ENCODE measurements at places on chromosomes 1 and 21.

- no peak for DNase-seq
Observed at GRCh38 chr1:210900820-210901219, 233.1 kb downstream of the KCNH1 start.

DNA sequence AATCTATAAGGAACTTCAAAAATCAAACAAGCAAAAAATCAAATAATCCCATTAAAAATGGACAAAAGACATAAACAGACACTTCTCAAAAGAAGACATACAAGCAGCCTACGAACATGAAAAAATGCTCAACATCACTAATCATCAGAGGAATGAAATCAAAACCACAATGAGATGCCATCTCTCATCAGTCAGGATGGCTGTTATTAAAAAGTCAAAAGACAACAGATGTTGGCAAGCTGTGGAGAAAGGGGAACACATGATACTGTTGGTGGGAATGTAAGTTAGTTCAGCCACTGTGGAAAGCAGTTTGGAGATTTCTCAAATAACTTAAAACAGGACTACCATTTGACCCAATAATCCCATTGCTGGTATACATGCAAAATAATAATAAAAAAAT lies 226.4 kb downstream of the S1PR1 start:
- DNase-seq: no peak

GRCh38 chr1:53291574-53291973 lies 36.3 kb downstream of the LRP8 start:
- no peak for DNase-seq

GRCh38 chr1:20725189-20726117 lies 7.0 kb downstream of the SH2D5 start:
- DNase-seq: no peak

DNA sequence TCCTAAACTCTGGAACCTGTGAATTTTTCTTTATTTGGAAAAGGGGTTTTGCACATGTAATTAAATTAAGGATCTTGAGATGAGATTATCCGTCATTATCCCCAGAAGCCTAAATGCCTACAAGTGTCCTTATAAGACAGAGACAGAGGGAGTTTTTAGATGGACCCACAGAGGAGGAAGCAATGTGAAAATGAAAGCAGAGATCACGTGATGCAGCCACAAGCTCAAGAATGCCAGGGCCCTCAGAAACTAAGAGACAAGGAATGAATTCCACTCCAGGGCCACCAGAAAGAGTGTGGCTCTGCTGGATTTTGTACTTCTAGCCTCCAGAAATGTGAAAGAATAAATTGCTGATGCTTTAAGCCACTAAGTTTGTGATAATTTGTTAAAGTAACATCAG lies 183.6 kb upstream of the UBE2U start:
- peak; percentile 11 for DNase-seq

- no peak for DNase-seq
Observed at GRCh38 chr1:54774820-54775498, 10.6 kb upstream of the PARS2 start.

DNA sequence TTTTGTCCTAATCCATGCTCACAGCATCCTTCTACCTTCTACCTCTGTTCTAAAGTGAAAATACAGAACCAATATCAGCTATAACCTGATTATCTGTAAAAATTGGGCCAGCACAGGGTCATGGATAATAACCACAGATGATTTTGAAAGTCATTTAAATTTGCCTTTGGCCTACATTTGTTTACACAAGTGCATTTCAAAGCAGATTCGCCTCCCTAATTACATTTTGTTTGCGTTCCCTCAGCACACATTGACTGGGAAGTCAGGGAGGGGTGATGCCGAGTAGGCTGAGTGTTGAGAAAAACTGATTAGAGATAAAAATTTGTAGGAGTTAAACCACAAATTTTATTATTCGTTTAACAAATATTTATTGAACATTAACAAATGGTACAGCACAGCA lies 19.2 kb upstream of the RGS8 start:
- no peak for DNase-seq

- DNase-seq: no peak
Observed at GRCh38 chr1:92833840-92834239, 2.0 kb downstream of the RPL5 start.

- DNase-seq: no peak
Observed at GRCh38 chr1:153769221-153769620, 6.0 kb upstream of the SLC27A3 start.

DNA sequence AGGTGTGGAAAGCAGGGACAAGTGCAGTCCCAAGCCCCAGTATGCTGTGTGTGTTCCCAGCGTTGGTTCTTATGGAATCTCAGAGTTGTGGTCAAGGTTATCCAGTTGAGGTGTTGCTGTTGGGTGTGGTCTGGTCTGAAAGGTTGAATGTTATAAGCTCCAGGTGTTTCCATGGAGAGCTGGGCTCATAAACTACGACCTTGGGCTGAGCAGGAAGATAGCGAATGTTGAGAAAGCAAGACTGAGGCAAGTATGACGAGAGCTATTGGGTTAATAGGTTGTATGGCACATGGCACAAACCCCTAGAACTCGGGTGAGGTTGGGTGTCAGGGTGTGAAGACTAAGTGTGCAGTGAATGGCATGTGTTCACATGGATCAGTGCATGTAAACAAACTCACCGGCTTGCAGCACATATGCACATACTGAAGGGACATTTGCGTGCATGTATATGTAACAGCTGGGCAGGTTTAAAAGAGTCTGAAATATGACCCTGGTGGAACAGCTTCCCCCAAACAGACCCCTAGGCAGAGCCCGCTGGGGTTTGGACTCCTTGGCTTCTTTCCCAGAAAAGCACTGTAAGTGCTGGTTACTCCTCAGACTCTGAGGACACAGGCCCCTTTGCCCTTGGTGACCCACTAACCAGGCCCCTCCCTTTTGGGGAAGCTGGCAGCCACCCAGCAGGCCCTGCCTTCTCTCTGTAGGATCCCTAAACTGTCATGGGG lies 117.5 kb downstream of the NAV1 start:
- DNase-seq: no peak

DNA sequence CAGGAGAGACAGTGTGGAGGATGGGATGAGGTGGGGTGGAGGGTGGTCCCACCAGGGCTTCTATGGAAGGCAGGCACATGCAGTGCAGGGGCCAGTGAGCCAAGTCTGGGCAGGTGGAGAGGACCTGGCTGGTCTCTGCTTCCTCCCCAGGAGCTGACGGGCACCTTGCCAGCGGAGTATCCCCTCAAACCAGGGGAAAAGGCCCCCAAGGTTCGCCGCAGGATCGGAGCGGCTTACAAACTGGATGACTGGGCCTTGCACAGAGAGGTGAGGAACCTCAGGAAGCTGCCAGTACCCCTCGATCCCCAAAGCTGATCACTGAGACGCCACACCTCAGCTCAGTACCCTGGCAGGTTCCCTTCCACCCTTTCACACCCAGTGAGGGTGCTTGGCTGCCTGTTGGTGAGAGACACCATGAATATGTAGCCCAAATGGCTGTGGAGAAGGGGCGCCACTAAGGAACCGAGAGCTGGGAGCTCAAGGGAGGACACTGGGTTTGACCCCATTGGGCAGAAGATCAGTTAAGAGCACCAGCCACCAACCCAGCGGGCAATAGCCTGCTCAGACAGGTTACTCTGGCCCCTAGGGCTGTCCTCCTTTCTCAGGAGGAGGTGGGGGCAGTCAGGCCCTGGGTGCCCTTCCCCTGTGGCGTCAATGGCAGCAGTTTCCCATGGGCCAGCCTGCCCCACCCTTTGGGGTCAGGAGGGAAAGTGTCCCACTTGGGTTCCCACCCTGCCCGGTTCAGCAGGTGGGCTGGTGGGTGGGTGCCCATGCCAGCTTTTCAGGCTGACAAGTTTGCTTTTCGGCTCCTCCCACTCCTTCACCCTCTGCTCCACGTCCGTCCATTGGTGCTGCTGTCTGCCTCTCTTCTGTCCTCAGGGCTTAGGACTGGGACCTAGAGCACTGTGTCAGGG lies 5.5 kb downstream of the INAVA start:
- DNase-seq: no peak

GRCh38 chr1:244349581-244350001 lies 102.1 kb downstream of the ADSS2 start:
- no peak for DNase-seq

DNA sequence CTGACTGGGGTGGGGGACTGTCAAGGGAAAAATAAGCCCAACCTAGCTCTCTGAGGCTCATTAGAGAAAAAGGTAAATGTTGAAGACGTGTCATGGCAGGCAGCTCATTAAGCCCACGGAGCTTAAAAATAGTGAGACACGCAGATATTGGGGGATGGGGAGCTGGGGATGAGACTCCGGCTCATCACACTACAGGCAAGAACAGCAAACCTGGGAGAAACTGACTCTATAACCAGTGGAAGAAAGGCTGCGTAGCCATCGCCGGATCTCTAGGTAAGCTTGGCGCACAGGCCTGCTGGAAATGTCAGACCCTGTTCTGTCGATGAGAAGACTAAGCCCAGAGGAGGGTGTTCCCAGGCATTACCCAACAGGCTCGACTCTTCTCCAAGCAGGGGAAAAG lies 78.0 kb downstream of the SYT2 start:
- no peak for DNase-seq

DNA sequence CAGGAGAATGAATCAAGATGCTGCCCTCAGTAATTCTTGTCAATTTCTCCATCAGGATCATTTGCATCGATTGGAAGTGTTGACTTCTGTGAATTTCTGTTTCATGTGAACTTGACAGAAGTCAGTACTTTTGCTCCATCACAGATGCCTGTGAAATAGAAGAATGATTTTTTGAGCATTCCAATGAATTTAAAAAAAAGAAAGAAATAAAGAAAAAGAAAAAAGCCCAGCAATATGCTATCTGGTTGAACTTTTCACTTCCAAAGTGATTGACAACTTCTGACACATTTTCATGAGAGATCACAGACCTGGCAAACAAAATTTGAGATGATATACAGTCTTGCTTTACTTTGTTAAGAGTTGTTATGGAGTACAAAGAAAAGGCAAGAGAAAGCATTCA lies 175.3 kb downstream of the RWDD3 start:
- no peak for DNase-seq

GRCh38 chr1:97145321-97145956 lies 423.9 kb downstream of the PTBP2 start:
- no peak for DNase-seq

DNA sequence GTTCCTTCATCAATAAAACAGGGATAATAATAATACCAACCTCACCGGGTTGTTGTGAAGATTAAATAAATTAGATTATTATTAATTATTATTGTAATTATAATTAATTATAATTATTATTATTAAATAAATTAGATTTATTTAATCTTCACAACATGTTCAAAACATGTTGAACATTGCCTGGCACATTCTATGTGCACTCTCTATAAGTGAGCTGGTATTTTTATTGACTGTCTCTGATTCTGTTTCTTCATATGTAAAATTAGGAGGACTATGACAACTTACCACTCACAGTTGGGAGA lies 834 bp upstream of the C8B start:
- no peak for DNase-seq

DNA sequence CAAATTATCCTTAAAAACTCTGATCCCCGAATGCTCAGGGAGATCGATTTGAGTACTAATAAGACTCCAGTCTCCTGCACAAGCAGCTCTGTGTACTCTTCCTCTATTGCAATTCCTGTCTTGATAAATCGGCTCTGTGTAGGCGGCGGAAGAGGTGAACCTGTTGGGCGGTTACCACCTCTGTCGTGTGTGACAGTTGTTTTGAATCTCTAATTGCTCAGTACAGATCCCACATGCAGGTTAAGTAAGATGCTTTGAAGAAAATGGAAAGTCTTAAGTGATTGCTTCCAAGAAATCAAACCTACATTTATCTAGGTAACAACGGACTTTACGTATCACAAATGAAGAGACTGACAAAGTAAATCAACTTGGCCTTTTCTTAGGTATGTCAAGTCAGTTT lies 35.5 kb downstream of the COA6 start:
- no peak for DNase-seq

GRCh38 chr1:197284325-197284724 lies 16.3 kb downstream of the CRB1 start:
- no peak for DNase-seq

- no peak for DNase-seq
Observed at GRCh38 chr1:229271448-229272159, 693 bp downstream of the RAB4A start.

DNA sequence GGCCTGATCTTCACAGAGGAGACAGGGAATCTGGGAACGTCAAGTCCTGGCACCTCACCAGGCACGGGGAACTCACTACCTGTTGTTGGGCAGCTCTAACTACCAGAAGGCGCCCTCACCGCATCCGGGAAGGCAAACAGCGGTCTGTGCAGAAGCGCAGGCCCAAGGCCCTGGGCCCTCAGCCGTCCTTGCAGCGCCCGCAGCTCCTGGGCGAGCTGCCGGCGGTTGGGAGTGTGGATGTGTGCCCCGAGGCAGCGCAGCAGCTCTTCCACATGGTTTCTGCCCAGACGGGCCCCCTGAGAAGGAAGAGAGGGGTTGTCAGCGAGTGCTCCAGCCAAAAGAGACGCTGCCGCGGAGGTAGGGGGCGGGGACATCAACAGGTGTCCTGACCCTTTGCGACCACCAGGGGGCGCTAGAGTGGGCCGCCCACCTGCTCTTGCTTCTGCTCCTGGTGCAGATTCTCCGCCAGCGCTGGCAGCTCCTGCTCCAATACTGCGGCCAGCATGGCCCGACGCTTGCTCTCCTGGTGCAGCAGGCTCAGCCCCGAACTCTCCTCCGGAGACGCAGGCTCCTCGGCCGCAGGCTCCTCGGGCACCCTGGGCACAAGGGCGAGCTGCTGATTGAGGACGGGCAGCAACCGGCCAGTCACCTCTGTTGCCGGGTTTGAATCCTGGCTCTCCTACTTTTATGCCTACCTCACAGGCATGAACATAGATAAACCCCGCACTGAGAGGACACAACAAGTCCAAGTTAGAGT lies 9.3 kb downstream of the MAP3K6 start:
- peak; percentile 41 for DNase-seq

DNA sequence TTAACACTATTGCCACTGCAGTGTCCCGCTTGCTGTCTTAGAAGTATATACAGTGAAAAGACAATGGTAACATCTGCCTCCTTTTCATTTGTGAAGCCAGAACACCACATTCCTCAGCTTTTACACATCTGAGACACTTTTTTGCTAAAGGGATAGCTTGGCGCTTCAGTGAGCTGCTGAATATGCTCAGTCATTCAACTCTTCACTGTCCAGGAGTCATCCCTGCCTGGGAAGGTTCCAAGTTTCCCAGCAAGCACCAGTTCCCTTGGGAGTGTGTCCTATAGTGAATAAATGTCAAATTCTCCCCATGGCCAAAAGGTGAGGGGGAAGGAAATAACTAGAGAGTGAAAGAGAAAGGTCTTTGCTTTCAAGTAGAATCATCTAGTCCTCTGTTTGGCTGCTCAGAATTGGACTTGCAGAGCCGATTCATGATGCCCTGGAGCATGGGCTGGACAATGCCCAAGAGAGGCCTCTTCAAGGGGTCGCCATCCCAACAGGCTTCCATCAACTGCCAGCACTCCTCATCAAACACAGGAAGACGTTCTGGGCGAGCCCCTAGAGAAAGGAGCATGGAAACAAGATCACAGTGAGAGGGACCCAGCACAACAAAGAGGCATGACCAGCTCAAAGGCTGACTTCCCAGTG lies 25.5 kb upstream of the RBBP5 start:
- DNase-seq: no peak

Data from PC-9 (cell line).